Stimulated activated CD4-positive, alpha-beta T cell treated with anti-CD3 and anti-CD28 coated beads, TNF-alpha, amount 100 ng/mL, for 1 hour (primary cell): ENCODE measurements at places on chromosomes 3 and 15.

GRCh38 chr3:60720736-60721135 is 530.5 kb downstream of the FHIT start:
- DNase-seq: no peak

- no peak for DNase-seq
Measured at GRCh38 chr3:45127130-45127822, 18.9 kb downstream of the CDCP1 start.

- no peak for DNase-seq
Measured at GRCh38 chr3:64224826-64225610, at the start of gene PRICKLE2. Gene PRICKLE2, minus strand, starts transcription at chr3:64225466. Its CDS starts 26,539 bp downstream, at chr3:64198927.

DNA sequence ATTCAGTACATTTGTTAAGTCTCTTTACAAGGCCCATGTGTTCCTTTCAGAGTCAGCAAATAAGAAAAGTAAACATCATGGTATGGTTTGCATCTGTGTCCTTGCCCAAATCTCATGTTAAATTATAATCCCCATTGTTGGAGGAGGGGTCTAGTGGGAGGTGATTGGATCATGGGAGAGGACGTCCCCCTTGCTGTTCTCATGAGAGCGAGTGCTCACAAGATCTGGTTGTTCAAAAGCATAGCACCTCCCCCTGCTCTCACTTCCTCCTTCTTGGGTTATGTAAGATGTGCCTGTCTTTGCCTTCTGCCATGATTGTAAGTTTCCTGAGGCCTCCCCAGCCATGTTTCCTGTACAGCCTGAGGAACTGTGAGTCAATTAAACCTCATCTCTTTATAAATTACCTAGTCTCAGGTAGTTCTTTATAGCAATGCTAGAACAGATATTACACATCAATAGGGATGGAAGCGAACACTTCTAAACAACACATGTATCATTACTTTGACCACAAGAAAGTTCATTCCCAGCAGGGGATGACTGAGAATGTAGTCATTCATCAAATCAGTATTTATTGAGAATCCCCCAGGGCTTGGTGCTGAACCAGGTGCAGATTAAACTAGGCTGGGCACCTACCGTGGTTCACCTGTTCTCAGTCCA is 4.1 kb downstream of the EFCAB12 start:
- no peak for DNase-seq

DNA sequence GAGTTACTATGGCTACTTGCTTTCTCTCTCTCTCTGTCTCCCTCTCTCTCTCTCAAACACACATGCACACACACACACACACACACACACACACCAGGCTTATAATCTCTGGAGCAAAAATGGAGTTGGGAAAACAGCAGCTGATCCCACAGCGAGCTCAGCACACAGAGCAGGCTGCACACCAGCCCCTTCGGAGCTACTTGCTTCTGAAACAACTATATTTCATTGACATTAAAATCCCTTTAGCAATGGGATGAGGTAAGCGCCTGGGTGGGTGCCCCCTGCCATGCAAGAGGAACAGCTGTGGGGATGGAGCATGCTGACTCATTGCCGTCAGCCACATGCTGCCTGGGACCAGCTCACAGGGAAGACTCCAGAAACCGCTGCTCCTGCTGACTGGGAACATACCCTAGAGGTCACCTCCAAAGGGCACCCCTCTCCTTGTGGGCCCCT is 45.7 kb downstream of the B3GNT5 start:
- no peak for DNase-seq
